Muscle of arm (tissue), 14 donors: ENCODE measurements at places on chromosomes 6 and 20.

GRCh38 chr20:20992686-20993360, 113.3 kb downstream of the LINC00237 start:
- DNase-seq, result no peak

DNA sequence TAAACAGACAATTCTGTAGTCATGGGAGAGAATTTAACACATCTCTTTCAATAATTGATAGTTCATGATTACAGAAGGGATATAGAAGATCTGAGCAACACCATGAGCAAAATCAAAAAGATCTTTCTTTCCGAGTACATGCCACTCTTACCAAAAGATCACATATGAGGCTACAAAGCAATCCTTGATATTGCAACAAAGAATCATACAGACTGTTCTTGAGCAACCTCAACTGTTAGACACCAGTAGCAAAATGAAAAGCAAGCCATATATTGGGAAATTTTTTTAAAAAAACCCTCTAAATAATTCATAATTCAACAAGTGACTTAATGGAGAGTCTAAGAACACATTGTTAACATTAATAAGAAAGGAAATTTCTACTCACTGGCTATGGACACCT, 3.6 kb upstream of the CD83 start:
- no peak for DNase-seq

DNA sequence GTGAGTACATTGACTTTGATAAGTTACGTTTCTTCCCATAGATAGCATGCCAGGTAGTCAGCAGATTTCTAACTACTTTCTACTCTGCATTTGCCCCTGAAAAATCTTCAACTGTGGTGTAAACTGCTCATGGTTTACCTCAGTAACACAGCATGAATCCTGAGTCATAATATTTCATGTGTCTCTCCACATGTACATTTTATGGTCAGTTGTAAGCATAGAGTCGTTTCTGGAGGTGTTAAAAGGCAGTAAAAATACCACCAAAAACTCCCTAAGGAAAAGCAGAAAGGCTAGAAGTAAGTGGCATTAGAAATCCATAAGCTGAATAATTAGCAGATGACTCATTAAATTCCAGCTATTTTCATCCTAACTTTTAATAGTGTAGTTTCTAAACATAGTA, 4.1 kb upstream of the GPR63 start:
- no peak for DNase-seq

GRCh38 chr6:105270511-105270910, 90.7 kb upstream of the POPDC3 start:
- no peak for DNase-seq

GRCh38 chr20:2610941-2611720, 41.3 kb upstream of the NOP56 start:
- no peak for DNase-seq
